ENCODE measurements at places on chromosomes 13 and 19.

GRCh38 chr19:16896146-16897028 is 7.6 kb downstream of the F2RL3 start:
- DNase-seq: no peak

DNA sequence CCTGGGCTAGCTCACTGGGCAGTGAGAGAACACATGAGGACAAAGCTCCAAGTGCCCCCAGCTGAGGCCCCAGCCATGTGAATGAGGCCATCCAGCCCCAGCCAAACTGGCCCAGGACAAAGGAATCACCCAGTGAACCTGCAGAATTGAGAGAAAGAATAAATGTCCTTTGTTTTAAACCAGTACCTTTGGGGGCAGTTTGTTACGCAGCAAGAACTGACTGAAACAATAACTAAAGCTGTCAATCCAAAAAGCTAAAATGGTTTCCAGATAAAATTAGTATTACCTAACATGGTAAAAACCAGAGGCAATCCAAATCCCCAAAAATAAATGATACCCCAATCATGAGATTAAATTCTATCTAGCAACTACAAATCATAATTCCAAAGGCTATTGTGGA is 69.6 kb downstream of the ZNF557 start:
- no peak for DNase-seq

- no peak for DNase-seq
These were observed 280.0 kb downstream of the SHISA2 start for GRCh38 chr13:25771641-25772478.

DNA sequence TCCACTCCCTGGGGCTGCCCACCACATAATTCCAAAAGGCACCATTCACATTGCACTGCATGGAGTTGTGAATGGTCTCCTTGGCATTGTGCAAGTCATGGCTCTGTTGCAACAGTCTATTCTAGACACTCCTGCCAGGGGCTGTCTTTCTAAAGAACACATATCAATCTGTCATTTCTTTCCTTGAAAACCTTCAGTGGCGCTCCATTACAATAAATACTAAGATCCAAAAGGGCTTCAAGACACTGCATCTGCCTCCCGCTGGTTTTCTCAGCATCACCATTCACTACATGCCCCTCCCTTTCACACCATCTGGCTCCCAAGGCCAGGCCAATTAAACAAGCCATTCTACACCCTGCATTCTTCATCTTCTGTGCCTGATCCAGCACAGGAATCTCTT is 32.2 kb upstream of the TM9SF2 start:
- DNase-seq: no peak

GRCh38 chr13:78409172-78409571 is 194.2 kb downstream of the POU4F1 start:
- DNase-seq: no peak

- no peak for DNase-seq
These were observed 73.5 kb downstream of the ANKRD10 start for GRCh38 chr13:110841406-110841805.

DNA sequence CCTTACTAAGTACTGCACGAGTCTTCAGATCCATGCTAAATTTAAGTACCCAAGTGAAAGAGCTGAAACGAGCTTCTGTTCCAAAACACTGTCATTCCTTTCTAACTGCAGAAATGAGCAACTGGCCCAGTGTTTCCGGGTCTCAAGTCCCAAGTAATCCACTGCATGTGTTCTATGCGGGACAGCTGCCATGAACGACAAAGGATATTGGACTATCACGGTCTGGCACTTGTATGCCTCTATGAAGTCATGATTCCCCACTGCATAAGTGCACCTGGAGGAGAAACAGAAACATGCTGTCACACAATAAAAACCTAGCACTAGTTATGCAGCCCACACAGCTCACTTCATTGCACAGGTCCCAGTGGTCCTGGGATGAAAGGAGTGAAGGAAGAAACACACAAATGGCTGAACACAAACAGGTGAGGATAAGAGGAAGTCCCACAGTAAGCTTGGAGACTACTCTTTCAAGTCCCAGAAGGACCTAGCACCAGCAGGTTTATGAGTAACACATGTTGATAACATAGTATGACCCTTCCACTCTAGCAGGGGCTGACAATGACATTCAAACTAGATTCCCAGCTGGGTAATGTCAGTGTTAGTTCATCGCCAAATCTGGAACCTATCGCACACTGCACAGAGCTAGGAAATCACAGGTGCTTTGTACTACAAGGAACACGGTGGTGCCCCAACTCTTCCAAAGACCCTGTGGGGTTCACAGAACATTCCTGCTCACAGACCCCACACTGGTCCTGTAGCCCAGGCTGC is 11.3 kb downstream of the PCID2 start:
- no peak for DNase-seq

DNA sequence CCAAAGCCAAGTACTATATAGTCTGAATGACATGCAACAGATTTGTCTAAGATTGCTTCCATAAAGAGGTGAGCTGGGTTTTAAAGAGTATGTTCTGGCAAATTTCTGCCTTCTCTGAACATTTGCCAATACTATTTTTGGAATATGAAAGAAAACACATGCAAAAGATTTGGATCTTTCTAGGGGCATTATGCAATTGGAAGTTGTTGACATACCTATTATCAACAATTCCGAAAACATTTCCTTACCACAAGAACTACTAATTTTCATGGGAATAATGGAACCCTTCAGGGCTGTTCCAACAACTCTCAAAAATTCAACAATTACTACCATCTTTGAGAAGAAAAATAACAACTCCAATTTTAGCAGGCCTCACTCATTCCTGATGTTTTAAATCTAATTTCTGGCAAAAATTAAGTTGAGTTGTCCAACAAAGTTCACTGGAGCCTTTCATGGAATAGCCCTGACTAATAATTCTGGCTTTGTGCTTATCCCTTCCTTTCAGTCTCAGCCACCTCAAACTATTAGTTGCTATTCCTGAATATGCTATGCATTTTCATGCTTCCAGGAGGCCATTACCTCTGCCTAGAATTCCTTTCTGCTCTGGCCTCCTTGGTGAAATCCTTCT is 250.0 kb downstream of the RGCC start:
- no peak for DNase-seq

GRCh38 chr19:32581705-32582179 is 752 bp downstream of the PDCD5 start:
- no peak for DNase-seq

DNA sequence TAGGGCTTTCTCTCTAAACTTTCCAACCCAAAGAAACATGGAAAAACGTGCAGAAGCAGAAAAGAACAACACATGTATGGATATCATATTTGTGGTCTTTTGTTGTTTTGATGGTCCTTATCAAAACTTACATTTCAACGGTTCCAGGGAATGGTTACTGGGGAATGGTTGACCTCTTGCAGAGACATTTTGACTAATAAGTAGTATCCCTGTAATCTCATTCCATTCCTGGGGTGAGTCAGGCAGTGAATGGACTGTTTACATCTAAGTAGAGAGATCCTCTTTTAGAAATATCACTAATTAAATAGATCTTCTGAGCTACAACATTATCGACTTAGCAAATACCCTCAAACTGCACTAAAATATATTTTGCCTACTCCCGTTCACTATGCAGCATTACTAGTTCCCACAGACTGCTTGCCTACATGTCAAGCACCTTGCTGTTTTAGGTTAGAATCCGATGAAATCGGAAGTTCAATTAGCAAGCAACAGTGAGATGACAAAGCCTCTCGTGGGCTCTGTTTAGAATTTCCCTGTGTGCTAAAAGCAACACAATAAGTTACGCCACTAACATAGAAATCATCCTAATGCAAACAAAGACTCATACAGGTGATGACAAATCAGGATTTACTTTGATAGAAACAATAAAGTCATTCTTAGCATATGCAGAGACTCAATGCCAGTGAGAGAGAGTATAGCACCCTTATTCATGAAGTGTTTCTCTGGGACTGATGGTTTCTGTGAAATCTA is 797.7 kb upstream of the ARGLU1 start:
- no peak for DNase-seq

- DNase-seq: no peak
These were observed 22.2 kb downstream of the SLC10A2 start for GRCh38 chr13:103044056-103044455.

DNA sequence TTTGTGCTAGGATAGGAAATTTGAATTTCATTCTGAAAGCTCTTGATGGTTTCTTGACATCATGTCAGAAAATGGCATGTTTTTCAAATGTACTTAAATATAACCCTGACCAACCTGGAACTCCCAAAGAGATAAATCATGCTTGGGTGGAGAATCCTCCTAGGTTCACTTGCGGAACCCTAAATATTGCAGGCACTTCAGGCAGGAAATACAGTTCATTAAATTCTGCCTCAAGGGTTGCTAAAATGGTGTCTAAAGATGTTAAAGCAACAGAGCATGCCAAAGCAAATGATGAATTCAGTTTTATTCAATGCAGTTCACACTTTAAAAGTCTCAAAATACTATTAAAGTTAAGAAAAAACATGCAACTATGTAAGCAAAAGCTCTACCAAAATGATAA is 415.9 kb downstream of the SLITRK6 start:
- no peak for DNase-seq

DNA sequence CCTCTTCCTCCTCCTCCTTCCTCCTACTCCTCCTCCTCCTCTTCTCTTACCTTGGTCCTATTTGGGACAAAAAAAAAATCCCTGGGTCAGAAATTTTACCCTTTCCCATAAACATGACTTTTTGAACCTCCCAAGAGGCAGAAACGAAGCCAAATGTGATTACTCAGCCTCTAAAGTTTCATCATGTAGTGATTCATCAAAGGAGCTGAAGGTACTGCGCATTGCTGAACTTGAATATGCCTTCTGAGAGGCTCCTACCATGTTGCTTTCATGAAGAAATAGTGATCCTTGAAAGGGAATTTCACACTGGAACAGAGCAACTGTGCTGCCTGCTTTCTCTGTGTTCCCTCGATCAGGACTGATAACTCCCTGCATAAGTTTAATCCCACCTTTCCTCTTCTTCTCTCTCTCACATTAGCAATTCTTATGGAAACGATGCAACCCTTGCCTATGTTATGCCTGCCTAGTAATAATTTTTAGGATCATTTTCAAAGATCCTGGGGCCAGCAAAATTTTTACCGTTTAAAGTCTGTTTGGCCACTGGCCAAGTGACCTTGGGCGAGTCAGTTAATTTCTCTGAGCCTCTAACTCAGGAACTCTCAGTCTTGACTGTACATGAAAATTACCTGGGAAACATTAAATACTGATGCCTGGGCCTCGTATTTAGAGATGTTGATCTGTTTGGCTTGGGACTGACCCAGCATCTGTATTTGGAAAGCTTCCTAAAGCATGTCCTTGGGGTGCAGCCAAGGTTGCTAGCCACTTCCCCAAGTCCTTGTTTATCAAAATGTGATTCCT is 149.5 kb downstream of the DCT start:
- no peak for DNase-seq

DNA sequence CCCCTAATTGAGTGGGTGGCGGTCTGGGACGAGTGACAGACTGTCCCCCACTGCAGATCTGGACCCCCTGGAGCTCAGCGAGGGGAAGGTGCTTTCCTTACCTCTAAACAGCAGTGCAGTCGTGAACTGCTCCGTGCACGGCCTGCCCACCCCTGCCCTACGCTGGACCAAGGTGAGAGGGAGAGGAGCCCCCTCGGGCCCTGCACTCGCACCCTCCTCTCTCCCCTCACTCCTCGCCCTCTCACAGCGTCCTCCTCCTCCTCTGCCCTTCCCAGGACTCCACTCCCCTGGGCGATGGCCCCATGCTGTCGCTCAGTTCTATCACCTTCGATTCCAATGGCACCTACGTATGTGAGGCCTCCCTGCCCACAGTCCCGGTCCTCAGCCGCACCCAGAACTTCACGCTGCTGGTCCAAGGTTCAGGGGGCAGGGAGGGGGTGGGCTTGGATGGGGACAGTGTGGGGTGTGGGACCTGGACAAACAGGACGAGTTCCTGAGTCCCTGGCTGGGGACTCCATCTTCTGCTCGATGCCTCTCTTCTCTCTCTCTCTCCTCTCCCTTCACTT is 9.6 kb downstream of the BCAM start:
- DNase-seq: no peak

DNA sequence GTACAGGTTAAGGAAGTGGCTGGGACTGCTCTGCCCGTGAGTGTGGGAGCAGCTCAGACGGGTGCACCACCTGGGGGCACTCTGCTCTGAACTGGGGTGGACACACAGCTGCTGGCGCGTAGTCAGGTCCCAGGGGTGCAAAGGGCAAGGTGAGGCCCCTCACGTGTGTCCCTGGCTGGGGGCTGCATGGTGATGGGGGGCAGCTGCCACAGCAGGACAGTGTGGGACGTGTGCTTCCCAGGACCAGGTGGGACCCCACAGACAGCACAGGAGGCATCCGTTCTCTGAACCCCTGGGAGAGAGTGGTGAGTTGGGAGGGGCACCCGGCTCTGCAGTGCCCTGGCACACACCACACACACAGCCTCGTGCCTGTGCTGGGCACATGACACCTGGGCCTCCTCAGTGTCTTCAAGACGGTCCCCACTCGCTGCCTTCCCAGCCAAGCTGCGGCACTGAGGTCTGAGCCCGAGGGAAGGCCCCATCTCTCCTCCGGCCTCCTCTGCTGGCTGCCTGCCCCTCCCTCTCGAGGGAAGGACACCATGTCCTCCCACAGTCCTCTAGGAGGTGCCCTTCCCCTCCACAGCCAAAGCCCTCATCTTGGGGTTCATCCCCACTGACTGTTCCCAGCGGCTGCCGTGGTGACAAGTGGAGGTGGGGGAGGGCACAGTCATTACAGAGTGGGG is 24.7 kb downstream of the CILP2 start:
- DNase-seq: peak; percentile 25

- no peak for DNase-seq
These were observed 523.5 kb upstream of the MIR17HG start for GRCh38 chr13:90824032-90824431.

All from stimulated activated CD4-positive, alpha-beta T cell treated with anti-CD3 and anti-CD28 coated beads, Interleukin-1b, Interleukin-23, amount 100 ng/mL, for 48 hours (primary cell).